ENCODE measurements at places on chromosomes 12 and 14. TPM values are rescaled to one million over a fixed set of nuclear protein-coding genes. Genes with fewer than 3 reads are reported as not detected.

Gene MANSC4
- polyA plus RNA-seq: not detected

Gene CISTR
- polyA plus RNA-seq: not detected

Gene ACSM4
- polyA plus RNA-seq: 0.16 TPM

Gene KLRF2
- not detected for polyA plus RNA-seq

Gene PLEKHD1
- 0.36 TPM for polyA plus RNA-seq

Gene LGR5
- polyA plus RNA-seq: 14.7 TPM

Gene SYNDIG1L
- polyA plus RNA-seq: not detected

Gene SLC6A12
- polyA plus RNA-seq: 0.45 TPM

Gene GTF2H3
- polyA plus RNA-seq: 24.0 TPM

Gene SLC8A3
- 6.0 TPM for polyA plus RNA-seq

Gene MANSC1
- polyA plus RNA-seq: 9.1 TPM

Gene LRRC43
- 0.22 TPM for polyA plus RNA-seq

Gene TSHR
- polyA plus RNA-seq: 0.50 TPM

Gene IL23A
- 0.90 TPM for polyA plus RNA-seq

Gene CRIP1
- polyA plus RNA-seq: 37.5 TPM

Gene TAPBPL
- 9.3 TPM for polyA plus RNA-seq

Gene PPP4R4
- polyA plus RNA-seq: 0.30 TPM

Gene GYS2
- 0.50 TPM for polyA plus RNA-seq

Gene DHRS2
- polyA plus RNA-seq: not detected

Gene SIX4
- polyA plus RNA-seq: 21.7 TPM

Gene GARIN6
- not detected for polyA plus RNA-seq

Gene USP15
- polyA plus RNA-seq: 42.8 TPM

Gene NPAS3
- 5.0 TPM for polyA plus RNA-seq
